ENCODE measurements at places on chromosomes 6 and 20.

DNA sequence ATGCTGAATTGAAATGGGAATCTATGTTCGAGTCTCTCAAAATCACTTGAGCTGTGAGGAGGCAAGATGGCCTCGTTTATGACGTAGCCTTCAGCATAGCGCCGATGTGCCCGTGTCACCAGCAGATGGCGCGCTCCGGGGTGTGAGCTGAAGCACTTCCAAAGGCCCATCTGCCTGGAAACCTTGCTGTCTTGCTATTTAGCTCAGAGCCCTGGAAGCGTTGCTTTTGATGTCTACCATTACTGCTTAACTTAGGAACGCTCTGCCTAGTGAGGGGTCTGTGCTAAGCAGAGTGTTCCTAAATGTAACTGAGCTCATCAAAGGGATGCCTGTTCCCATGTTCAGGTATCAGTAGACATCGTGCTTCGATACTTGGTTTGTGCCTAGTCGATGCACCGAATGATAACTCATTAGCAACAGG is 67.7 kb downstream of the SYCP2L start:
- peak; percentile 82 for DNase-seq
- no peaks in the 10 kb centered on the region for H3K27me3 ChIP-seq
- no peaks in the 10 kb centered on the region for H3K36me3 ChIP-seq

GRCh38 chr6:153140299-153140698 is 9.2 kb upstream of the RGS17 start:
- H3K27me3 ChIP-seq = no peaks in the 10 kb centered on the region
- no peak overlapping the region for H3K4me3 ChIP-seq
- DNase-seq = no peak
- no peaks in the 10 kb centered on the region for H3K4me1 ChIP-seq
- H3K36me3 ChIP-seq = no peaks in the 10 kb centered on the region
- no peak overlapping the region for H3K27ac ChIP-seq

DNA sequence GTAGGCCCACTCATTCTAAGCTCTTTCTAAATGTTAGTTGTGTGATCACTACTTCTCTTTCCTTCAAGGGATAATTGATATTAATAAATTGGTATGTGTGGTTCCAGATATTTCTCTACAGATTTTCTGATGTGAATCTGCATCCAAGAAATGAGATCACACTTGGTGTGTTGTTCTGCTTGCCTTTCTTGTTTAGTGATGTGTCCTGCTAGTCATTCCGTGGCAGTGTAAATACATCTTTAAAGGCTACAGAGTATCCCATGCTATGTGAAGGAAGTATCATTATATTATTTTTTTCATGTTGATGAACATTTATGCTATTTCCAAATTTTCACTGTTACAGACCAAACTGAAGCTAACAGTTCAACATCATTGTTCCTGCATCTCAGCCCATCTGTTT is 13.2 kb downstream of the CDH26 start:
- no peaks in the 10 kb centered on the region for H3K4me1 ChIP-seq
- no peaks in the 10 kb centered on the region for H3K36me3 ChIP-seq
- no peak overlapping the region for H3K27ac ChIP-seq

DNA sequence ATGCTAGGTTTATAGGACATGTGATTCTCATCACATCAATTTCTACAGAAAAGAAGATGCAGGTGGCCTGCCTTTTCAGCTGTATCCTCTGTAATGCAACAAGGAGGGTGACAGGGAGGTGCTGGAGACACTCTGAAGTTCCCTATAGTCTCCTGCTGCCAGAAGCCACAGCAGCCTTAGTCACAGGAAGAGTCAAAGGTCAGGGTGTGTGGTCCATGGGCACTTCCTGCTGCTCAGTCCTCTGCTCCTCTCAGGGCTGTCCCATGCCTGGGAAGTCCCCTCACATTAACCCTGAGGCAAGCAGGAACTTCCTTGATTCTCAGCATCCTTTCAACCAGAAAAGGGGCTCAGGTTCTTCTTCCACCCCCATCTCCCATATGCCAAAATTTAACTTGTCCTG is 144.8 kb upstream of the FOXA2 start:
- H3K36me3 ChIP-seq = no peaks in the 10 kb centered on the region
- H3K27me3 ChIP-seq = no peaks in the 10 kb centered on the region
- no peak overlapping the region for H3K4me3 ChIP-seq
- no peaks in the 10 kb centered on the region for H3K4me1 ChIP-seq

DNA sequence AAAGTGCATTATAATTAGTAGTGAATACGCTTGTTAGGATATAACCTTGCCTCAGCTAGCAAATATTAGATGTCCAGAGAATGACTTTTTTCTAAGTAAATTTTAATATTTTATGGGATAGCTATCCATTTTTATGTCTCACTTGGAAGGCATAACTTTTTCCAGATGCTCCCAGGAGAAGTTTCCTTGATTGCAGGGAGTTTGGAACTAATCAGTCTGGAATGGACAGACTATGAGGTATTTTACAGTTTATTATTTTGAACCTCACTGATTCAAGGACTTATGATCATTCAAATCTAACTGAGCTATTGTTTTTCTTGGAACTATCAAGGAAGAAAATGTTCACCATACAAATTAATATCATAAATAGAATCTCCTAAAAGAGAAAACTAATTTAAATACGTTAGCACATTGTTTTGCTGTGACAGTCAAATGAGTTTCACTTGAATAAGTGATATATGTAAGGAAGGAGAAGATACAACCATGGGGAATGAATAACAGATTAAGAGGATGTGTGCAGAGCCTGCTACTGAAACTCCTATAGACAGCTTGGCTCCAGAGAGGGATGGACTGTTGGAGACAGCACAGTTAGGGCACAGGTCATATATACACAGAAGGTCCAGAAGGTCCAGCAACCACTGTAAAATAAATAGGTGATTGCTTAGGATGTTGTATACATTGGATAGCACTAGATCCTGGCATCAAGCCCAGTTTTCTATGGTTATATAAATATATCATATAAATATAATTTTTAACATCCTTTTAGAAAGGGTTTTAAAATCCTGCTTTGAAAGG is 20.6 kb upstream of the LCA5 start:
- no peak overlapping the region for H3K4me3 ChIP-seq
- no peaks in the 10 kb centered on the region for H3K36me3 ChIP-seq
- no peaks in the 10 kb centered on the region for H3K4me1 ChIP-seq
- DNase-seq = no peak

GRCh38 chr6:140736231-140736630 is 1361.8 kb upstream of the CITED2 start:
- no peak overlapping the region for H3K4me3 ChIP-seq
- H3K4me1 ChIP-seq = no peaks in the 10 kb centered on the region
- no peak for DNase-seq
- no peaks in the 10 kb centered on the region for H3K36me3 ChIP-seq
- H3K27ac ChIP-seq = no peak overlapping the region
- no peaks in the 10 kb centered on the region for H3K27me3 ChIP-seq

- H3K27me3 ChIP-seq = no peaks in the 10 kb centered on the region
Measured at GRCh38 chr6:159946912-159947311, 22.0 kb upstream of the IGF2R start.

DNA sequence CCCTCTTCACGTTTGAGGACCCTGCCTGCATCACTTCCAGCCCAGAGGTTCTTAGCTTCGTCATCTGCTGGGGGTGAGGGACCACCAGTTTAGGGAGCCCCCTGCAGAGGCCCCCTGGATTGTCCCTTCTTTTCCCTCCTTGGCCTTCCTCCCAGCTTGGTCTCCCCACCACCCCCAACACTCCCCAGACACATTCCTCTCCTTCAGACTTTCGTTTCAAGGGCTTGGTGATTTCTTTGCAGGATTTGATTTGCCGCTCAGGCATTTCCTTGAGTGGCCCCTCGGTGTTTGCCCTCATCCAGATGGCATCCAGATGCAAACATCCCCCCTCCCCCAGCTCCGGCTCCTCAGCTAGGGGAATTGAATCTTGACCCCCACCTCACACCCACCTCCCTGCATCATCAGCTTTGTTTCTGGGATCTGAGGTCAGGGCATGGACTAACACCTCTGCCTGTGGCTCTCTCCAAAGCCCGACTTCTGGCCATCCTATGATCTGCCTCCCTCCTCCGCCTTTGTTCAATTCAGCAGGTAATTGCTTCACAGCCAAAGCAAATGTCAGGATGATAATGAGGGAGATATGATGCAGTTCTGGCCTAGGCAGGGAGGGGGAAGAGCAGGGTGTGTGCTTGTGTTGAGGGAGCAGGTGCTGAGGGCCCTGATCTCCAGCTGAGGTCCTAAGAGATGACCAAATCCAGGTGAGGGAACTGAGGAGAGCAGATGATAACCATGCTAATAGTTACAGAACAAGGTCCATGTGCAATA is 141.5 kb downstream of the VEGFA start:
- H3K27ac ChIP-seq = no peak overlapping the region
- no peaks in the 10 kb centered on the region for H3K4me1 ChIP-seq
- H3K36me3 ChIP-seq = no peaks in the 10 kb centered on the region
- no peaks in the 10 kb centered on the region for H3K27me3 ChIP-seq
- DNase-seq = no peak

GRCh38 chr20:51910321-51911050 is 108.2 kb upstream of the SALL4 start:
- no peaks in the 10 kb centered on the region for H3K27me3 ChIP-seq
- H3K36me3 ChIP-seq = no peaks in the 10 kb centered on the region
- no peak overlapping the region for H3K27ac ChIP-seq
- H3K4me3 ChIP-seq = no peak overlapping the region
- H3K4me1 ChIP-seq = no peaks in the 10 kb centered on the region

- no peaks in the 10 kb centered on the region for H3K4me1 ChIP-seq
- DNase-seq = no peak
- no peak overlapping the region for H3K27ac ChIP-seq
- H3K36me3 ChIP-seq = no peaks in the 10 kb centered on the region
Measured at GRCh38 chr20:44115762-44116644, 71.0 kb downstream of the JPH2 start.

- H3K27ac ChIP-seq = no peak overlapping the region
- no peaks in the 10 kb centered on the region for H3K4me1 ChIP-seq
- no peaks in the 10 kb centered on the region for H3K27me3 ChIP-seq
- no peaks in the 10 kb centered on the region for H3K36me3 ChIP-seq
- DNase-seq = no peak
- no peak overlapping the region for H3K4me3 ChIP-seq
Measured at GRCh38 chr6:157772820-157773219, 50.2 kb upstream of the SNX9 start.

- no peaks in the 10 kb centered on the region for H3K27me3 ChIP-seq
- no peak overlapping the region for H3K4me3 ChIP-seq
- H3K4me1 ChIP-seq = no peaks in the 10 kb centered on the region
- H3K36me3 ChIP-seq = no peaks in the 10 kb centered on the region
Measured at GRCh38 chr20:45835825-45836224, 2.2 kb downstream of the SNX21 start.

- no peak overlapping the region for H3K4me3 ChIP-seq
- H3K27me3 ChIP-seq = no peaks in the 10 kb centered on the region
- no peaks in the 10 kb centered on the region for H3K36me3 ChIP-seq
- no peak overlapping the region for H3K27ac ChIP-seq
Measured at GRCh38 chr20:2237059-2237458, 58.7 kb upstream of the TGM3 start.

- H3K4me3 ChIP-seq = no peak overlapping the region
- no peak overlapping the region for H3K27ac ChIP-seq
- no peaks in the 10 kb centered on the region for H3K27me3 ChIP-seq
- DNase-seq = no peak
Measured at GRCh38 chr20:53937339-53937741, 133.1 kb downstream of the BCAS1 start.

DNA sequence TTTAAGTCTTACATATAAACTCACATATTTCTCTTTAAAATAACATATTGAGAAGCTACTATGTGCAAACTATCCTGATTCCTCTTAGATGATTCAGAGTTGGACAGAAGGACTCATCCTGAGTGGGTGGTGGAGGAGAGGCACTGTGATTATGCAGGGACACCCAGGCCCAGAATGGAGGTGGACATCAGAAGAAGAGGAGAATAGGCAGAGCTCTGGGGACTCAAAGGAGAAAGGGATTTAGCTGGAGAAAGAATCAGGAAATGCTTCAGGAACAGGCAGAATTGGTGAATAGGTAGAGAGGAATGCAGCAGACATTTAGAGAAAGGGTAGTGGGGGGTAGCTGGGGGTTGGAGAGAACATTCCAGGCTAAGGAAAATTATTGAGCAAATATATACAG is 17.4 kb downstream of the RCAN2 start:
- H3K4me3 ChIP-seq = no peak overlapping the region
- no peaks in the 10 kb centered on the region for H3K27me3 ChIP-seq
- no peak overlapping the region for H3K27ac ChIP-seq

- H3K27me3 ChIP-seq = no peaks in the 10 kb centered on the region
- peaks cover 15% of the 10 kb centered on the region for H3K4me1 ChIP-seq
- H3K4me3 ChIP-seq = no peak overlapping the region
- H3K36me3 ChIP-seq = no peaks in the 10 kb centered on the region
- DNase-seq = no peak
- no peak overlapping the region for H3K27ac ChIP-seq
Measured at GRCh38 chr20:55977690-55978459, 27.4 kb downstream of the CBLN4 start.

DNA sequence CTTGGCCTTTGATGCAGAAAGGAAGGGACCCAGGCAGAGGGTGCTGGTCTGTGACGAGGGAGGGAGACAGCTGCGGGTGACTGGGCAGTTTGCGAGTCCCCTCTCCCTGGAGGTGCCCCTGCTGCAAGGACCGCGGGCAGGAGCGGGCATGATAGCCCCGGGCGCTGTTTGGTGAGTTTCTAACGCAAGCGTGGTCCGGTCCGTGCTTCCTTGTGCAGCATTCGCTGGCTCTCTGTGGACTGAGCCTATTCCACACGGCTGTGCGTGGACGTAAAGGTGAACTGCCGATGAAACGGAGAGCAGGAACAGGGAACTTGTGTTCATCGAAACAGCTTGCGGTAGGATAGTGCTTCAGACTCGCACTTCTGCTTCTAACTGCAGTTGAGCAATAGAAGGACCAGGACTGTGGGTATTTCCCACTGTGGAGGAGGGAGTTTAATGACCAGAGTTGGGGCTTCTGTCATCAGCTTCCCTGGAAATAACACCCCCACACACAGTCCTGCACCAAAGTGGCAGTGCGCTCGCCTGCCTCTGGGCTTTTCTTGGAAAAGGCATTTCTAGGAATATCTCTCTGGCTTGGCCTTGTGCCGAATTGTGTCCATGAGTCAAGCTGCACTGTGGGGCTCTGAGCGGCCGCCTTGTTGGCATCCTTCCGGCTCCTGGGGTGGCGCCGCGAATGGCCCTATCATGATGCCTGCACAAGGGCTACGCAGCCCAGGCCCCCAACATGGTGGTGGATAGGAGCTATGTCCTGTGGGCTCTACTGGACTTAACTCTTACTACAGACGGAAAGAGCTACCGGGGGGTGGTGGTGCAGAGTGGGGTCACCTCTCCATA is 48.9 kb downstream of the DUSP22 start:
- peaks cover 21% of the 10 kb centered on the region for H3K4me1 ChIP-seq
- peaks cover 9% of the 10 kb centered on the region for H3K36me3 ChIP-seq
- H3K27me3 ChIP-seq = no peaks in the 10 kb centered on the region
- no peak overlapping the region for H3K4me3 ChIP-seq
